ENCODE measurements at places on chromosomes 3 and 15.

DNA sequence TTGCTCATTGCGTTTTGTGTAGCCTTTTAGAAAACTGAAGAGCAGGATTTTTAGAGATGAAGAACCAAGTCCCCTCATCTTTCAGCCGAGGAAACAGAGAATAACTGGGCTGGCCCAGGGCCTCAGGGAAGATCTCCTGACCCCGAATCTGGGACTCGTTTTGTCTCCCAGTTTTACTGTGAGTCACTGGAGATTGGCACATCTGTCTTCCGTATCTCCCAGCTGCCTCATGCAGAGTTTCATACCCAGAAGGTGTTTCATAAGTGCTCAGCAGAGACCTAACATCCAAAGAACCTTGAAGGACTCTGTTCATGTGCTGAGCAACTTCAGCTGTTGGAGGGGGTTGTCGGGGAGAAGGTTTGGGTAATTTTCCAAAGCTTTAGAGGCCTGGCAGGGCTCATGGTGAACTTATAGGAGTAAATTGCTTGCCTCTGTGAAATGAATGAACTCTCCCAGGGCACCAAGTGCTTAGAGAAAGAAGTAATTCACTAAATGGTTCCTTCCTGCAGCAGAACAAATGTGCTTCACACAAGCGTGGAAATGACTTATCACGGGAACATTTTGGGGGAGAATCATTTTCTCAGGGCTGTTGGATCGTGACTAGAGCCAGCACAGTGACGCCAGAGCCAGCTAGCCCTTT, 121.4 kb downstream of the FAM43A start:
- peak; percentile 76 for DNase-seq

DNA sequence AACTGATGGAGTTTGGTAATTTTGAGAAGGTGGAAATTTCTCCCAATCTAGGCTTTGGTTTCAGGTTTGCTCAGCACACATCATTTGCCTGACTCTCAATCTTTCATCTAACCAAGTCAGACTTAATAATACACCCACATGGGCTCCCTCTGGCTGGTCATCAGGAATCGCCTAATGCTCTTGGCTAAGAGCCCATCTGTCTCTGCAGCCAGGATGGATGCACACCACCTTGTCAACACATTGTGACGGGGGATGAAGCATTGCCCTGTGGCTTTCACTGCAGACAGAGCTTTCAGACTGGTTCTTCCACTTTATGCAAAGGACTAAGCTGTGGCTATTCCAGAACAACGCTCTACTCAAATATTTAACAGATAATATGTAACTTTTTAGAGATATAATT, 3.0 kb upstream of the HDGFL3 start:
- peak; percentile 45 for DNase-seq

GRCh38 chr3:65946438-65946837, 92.3 kb downstream of the MAGI1 start:
- DNase-seq = peak; percentile 60

DNA sequence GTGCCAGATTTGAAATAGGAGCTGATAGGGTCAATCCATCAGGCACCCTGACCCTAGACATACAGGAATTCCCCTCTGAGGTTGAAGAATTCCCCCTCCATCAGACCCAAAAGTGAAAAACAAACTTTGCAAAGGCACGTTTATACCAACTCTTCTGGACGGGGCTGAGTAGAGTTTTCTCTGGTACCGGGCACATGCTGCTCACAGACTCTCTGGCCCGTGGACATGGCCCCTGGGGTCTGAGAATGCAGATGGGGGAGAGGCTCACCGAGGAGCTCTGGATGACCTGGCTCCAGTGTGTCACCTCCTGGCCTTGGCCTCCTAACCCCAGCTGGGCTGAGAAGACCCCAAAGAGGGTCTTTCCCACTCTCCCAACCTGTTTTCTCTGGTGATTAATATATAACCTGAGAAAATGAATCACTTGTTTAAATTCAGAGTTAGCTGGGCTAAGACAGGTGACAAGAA, 11.2 kb upstream of the LIPC start:
- DNase-seq = no peak

- peak; percentile 12 for DNase-seq
Observed at GRCh38 chr3:117045143-117045542, 335.6 kb downstream of the TUSC7 start.

DNA sequence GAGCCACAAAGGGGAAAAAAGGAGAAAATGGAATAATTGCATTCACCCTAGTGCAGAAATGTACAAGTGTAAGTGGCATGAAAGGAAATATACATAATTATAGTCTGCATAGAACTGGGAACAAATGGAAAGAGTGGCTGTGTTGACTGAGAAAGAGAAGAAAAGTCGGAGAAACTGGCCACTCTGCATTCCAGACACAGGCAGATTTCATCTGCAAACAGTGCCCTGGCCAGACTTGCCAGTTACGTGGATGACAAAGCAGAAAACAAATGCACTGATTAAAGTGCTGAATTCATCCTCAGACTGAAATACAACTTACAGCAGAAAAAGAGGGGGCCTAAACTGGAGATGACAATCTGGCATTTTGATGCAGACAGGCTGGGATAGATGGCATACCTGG, 129.8 kb downstream of the FGF12 start:
- no peak for DNase-seq

GRCh38 chr3:20074226-20075063, 34.2 kb downstream of the KAT2B start:
- DNase-seq = no peak

GRCh38 chr3:106827515-106828213, 549.6 kb upstream of the CCDC54 start:
- peak; percentile 57 for DNase-seq

- peak; percentile 44 for DNase-seq
Observed at GRCh38 chr3:186251948-186252619, 110.0 kb downstream of the DGKG start.

DNA sequence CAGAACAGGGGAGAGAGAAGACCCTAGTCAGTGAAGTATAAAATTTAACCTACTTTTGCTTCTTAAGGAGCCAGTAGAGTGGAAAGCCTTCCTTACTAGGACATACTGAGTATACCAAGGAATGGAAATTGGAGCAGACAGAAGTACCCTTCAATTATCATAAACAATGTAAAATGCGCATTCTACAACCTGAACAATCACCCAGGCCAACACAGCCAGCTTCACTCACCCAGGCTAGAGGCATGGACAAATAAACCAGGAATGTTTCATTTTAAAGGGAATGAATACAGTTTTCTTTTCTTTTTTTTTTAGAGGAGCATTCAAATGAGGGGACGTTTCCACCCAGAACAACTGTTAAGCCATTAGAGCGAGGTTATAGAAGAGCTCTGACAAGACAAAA, 41.9 kb upstream of the PLXND1 start:
- no peak for DNase-seq

DNA sequence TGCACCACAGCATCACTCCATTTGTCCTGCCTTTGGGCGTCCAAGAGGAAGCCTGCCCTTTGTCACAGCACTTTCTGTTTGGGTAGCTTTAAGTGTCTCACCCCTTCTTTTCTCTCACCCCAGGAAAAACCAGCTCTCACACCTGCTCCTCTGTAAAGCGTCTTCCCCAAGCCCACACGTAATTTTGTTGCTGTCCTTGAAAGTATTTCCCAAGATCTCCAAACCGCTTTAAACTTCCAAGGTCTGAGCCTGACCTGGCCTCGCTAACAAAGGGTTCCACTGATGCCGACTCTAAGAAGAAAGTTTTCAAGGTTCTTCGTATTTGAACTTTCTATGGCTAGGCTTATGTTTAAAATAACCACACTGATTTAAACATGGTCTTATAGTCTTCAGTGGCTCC, 5.3 kb downstream of the ABHD2 start:
- no peak for DNase-seq

DNA sequence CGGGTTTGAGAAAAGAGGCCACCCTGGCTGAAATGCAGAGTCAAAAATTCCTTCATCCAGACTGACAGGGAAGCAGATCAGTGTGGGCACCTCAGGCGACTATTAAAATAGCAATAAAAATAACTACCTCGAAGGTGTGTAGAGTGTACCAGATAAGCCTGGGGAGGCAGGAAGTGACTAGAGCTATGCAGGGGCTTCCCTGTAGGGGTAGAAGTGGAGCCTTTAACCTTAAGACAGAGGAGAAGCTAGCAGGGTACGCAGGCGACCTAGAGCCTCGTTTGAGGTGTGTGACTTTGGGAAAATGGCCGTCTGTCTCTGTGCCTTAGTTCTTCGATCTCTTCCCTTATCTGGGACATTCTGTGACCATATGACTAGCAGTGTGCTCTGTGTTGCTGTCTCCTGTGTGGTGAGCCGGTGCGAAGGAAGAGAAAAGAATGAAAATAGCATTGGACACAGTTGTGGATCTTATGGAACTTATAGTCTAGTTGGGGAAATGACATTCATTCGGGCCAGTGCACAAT, 17.6 kb downstream of the BHLHE40 start:
- no peak for DNase-seq

DNA sequence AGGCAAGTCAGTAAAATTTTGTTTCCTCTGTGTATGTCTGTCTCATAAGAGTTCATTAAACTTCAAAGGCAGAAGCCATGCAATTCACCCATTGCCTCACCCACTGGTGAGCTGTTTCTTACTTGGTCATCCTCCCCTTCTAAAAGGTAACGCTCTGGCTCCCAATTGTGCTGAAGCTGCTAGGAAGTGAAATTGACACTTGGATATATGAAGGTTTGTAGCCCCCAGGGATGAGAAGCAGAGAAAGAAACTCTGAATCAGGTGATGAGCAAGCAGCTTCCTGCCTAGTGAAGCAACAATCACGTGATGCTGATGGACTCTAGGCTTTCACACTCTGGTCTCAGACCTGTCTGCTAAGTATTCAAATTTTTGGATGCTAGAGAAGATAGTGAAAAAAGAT, 70.7 kb downstream of the CD200R1L start:
- peak; percentile 65 for DNase-seq

DNA sequence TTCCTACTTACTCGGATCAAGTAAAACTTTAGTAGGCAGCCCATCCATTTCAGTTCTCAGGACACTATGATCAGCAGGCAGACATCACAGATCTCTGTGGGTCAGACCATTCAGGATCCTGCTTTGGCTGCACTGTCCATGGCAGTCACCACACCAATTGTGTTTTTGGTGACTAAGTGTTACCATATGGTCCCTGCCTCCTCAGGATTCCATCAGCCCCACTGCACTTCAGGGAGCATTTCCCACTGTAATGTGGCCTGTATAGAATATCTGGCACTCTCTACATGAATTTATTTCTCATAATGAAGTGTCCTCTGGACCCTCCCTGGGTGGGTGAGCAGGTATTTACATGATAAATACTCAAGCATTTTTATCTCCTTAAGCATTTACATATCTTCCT, 41.3 kb downstream of the ZNF445 start:
- DNase-seq = no peak

Data from choroid plexus epithelial cell (primary cell).